ENCODE measurements at places on chromosomes 1 and 21.
A peak's percentile ranks its signal among the peaks of the same experiment; 100 is the strongest.

- DNase-seq: no peak
Measured at GRCh38 chr1:70024272-70024671, 181.1 kb downstream of the LRRC40 start.

GRCh38 chr1:3807769-3808168 lies 11.5 kb upstream of the LRRC47 start:
- DNase-seq: no peak

DNA sequence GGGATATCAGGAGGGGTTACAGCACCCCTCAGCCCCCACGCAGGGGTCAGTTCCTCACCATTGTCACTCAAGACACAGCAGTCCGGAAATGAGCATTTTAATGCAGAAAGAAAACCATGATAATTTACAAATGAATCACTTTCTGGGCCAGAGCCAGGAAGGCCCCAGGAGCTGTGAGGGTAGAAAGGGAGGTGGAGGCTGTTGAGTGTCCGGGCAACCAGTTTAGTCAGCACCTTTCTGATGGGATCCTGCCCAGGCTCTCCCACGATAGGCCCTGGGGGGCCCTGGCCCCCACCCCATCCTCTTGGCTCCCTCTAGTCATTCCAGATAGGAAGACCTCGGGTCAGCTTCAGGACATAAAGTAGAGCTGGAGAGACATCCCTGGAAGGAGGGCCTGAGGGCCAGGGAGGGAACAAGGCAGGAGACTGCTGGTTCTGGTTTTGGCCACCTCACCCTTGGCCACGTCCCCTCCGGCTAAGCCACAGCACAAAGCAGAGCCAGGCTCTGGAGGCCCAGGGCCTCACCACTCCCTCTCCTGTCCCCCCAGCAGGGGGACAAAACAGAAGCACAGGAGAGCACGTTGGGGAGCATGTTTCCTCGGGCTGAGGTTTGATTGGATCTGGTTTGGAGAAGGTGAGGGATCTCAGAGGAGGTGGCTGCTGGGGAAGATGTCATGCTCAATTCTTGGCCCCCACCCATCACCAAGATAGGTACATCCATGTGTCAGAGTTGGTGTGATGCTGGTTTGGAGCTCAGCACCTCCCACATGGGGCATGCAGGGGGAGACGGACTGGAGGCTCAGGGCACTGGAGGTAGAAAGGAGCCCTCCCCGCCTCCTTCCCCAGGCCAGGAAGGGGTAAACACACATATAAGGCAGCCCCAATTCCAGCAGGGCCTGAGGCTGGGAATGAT lies 20.6 kb downstream of the ETNK2 start:
- DNase-seq: no peak

GRCh38 chr1:36650200-36651065 lies 167.7 kb upstream of the CSF3R start:
- DNase-seq: peak; percentile 36

GRCh38 chr1:10561955-10562354 lies 87.2 kb downstream of the PEX14 start:
- DNase-seq: no peak

DNA sequence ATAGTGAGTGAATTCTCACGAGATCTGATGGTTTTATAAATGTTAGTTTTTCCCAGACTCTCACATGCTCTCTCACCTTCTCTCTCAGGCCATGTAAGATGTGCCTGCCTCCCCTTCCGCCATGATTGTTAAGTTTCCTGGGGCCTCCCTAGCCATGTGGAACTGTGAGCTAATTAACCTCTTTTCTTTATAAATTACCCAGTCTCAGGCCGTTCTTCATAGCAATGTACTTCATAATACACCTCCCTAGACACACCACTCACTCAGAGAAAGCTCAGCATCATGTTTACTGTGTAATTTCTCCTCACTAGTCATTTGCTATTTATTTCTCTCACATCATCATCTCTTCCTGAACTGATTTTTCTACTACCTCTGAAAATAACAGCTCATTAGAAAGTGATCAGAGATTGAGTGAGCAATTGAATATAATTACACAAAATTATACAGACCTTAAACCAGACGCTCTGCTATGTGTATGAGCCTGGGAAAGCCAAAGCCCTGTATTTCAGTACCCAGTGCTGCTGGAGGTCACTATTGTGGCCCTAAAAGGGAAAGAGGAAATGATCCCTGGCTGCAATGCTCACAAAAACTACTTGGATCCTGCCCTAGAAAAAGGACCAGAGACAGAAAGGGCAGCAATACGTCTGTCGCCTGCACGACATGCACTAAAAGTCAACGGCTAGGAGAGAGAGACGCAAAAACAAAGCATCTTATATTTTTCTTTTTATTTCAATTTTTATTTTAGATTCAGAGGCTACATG lies 284.5 kb downstream of the DSCAM start:
- DNase-seq: no peak

DNA sequence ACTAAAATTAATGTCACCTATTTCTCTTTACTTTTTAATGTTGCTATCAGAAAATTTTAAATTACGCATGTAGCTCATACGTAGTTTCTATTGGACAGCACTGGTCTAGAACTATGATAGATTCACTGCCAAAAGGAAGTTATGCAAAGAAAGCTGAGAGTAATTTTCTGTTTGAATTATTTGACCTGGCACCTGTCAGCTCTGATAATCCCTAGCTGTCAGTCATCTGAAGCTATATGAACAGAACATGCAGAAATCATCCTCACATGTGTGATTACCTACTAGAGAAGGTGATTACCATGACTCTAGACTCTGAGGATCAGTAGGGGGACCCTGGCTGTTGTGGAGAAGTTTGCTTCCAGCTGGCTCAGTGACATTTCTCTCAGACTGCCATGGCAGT lies 40.8 kb downstream of the F5 start:
- DNase-seq: no peak

DNA sequence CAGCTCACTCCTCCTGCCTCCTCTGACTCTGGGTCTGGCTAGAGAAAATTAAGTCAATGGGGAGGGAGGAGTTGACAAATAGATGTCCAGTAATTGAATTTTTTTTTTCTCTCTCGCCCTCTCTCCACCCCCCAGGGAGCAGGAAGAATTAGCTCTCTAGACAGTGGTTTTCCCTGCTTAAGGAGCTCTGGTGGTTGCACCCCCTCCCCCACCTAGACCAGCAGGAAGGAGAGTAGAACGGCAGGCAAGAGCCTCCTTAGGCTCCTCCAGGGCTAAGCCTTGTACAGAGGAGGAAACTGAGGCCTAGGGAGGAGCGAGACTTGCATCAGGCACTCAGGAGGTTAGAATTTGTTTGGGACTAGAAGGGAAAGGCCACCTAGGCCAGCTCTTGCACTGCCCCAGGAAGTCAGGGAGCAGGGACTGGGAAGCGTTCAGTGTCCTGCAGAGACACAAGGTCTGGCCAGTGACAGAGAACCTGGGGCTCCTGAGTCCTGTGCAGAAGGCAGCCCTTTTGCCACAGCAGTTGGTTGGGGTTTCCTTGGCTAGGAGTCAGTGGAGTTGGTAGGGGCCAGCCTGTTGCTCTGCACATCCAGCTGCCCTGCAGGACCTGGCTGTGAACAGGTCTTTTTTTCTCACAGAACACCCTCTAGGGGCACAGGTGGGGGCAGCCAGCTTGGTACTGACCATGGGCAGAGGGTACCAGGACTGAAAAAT lies 49.5 kb upstream of the ACOT11 start:
- no peak for DNase-seq

GRCh38 chr21:33937146-33937545 lies 21.5 kb upstream of the ATP5PO start:
- DNase-seq: no peak

GRCh38 chr1:114154963-114155322 lies 1.3 kb upstream of the SYT6 start:
- DNase-seq: peak; percentile 42

DNA sequence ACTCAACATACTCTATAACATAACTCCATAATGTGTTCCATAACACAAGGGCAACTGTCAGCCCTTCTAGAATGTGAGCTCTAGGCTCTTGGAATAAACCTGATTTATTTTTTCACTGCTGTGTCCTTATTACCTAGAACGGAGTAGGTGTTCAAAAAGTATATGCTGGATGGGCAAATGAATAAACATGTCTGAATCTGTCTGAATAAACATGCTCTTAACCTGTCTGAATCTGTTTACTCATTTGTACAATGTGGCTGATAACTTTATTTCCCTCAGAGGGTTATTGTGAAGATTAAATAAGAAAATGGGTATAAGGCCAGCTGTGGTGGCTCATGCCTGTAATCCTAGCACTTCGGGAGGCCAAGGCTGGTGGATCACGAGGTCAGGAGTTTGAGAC lies 42.3 kb downstream of the AZIN2 start:
- DNase-seq: no peak

DNA sequence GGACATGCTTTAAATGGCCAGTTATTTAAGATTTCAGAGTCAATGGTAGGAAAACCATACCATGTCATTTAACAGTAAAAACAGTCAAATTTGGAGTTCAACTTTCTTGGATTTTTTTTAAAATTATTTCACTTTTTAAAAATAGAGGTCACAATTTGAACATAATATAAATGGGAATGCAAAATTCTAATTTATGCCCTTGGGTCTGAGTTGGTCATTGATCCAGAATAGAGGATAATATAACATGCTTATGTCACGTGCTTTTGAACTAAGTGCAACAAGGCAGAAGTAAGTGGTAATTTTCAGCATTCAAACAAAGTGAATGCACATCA lies 113.1 kb upstream of the SLC35F3 start:
- no peak for DNase-seq

DNA sequence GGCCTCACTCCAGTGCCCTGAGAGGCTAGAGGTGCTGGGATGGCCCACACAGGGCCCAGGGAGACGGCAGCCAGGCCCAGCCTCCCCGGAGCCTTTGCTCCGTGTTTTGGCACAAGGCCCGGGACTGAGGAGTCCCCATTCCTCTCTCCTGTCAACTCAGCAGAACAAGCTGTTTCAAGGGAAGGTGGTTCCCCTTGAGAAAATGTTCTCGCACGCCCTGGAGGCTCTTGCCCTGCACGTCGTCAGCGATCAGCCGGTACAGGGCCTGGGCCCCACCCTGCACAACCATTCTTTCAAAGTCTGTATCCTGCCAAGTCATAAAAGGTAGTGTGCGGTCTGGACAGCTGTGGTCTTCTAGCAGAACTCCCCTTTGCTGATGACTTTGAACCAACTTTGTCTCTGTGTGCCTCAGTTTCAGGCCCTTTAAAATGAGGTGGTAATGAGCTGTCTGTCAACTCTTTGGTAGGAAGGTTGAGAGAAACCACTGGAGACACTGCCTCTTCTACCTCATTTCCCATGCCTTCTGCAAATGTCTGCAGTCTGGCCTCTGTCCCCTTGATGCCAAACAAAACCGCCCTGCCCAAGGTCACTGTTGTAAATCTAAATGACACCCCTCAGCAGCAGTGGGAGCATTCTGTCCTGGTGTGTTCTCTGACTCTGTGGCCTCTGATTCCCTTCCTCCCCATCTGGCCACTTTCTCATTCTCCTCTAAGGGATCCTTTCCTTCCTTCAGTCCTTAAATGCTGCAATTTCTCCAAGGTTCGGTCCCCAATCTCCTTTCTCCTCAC lies 138.6 kb upstream of the JUN start:
- DNase-seq: peak; percentile 53
